ENCODE measurements at places on chromosomes 13 and 19.
A peak's percentile ranks its signal among the peaks of the same experiment; 100 is the strongest.

- peak; percentile 84 for DNase-seq
These were observed 33.2 kb upstream of the TFDP1 start for GRCh38 chr13:113551081-113552000.

GRCh38 chr13:25783601-25784024, 268.2 kb downstream of the SHISA2 start:
- DNase-seq = peak; percentile 75

DNA sequence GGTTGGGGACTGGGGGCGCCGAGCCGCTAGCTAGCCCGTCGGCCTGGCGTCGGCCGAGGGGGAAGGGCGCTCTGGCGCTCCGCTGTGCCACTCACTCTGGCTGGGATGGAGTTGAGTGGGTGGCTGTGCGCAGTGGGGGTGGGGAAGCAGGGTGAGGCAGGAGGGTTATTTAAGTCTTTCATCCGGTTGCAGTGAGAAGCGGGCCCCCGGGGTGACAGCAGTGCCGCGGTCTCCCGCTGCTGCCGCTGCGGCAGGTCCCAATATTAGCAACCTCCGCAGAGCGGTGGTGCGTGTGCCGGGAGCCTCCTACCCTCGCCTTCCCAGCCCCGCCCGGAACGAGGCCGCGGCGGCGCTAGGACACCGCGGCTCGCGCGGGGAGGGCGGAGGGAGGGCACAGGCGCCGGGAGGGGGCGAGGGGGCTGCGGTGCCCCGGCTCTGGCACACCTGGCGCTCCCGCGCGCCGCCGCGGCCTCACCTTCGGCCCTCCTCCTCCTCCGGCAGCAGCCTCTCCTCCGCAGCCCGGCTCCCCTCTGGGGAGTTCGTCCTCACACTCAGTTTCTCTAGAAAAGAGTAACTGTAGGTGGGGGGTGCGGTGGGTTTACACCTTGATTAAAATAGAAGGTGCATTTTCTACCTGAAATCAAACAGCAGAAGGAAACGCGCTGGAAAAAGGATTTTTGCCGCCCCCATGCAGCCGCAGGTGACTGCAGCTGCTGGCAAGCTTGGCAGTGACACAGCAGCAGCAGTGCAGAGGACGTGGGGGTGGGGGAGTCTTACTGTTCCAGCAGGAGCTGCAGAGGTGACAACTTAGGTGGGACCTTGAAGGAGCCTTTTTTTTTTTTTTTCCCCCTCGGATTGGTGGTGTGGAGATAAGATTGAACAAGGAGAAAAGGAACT, 4.5 kb downstream of the FGF9 start:
- DNase-seq = peak; percentile 74

- no peak for DNase-seq
These were observed 21.3 kb downstream of the IPO5 start for GRCh38 chr13:97974773-97975172.

DNA sequence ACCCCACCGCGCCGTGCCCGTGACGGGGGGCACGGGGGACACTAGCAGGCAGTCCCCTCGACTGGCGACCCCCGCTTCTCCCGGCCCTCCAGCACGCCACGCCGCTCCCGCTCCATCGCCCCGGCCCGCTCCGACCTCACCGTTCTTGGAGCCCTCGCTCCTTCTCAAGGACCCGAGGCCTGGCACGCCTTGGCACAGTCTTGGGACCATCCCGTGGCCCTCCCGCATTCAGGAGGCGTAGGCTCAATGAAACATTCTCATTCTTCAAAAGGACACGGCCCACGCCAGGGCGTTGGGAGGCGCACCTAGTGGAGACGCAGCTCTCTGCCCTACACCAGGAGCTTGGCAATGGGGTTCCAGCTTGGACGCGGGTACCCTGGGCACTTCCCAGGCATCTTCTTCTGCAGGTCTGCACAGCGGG, 473 bp upstream of the CERS1 start:
- no peak for DNase-seq

DNA sequence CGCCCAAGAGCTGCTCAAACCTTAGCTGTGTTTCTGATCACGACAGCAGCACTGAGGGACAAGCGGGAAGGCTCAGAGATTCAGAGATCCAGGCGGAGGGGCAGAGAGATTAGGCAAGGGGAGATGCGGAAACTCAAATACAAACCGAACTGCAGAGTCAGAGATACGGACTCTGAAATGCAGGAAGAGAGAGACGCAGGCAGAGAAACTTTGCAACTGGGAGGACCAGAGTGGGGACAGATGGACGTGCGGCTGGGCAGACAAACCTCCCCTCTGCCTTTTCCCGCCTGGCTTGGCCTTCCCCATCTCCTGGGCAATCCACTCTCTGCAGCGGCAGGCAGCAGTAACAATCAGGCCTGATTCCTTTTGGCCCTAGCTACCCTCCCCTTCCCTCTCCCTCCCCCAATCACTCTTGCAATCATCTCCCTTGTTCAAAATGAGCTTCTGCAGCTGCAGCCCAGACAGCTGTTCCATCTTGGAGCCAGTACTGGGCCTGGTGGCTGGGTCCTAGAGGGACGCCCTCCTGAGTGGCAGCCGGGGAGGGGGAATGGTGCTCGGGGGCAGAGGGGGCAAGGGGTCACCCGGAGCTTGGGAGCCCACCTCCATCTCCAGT, 29.7 kb downstream of the OLFM2 start:
- DNase-seq = no peak

GRCh38 chr13:90276216-90276615, 1071.3 kb upstream of the MIR17HG start:
- no peak for DNase-seq

DNA sequence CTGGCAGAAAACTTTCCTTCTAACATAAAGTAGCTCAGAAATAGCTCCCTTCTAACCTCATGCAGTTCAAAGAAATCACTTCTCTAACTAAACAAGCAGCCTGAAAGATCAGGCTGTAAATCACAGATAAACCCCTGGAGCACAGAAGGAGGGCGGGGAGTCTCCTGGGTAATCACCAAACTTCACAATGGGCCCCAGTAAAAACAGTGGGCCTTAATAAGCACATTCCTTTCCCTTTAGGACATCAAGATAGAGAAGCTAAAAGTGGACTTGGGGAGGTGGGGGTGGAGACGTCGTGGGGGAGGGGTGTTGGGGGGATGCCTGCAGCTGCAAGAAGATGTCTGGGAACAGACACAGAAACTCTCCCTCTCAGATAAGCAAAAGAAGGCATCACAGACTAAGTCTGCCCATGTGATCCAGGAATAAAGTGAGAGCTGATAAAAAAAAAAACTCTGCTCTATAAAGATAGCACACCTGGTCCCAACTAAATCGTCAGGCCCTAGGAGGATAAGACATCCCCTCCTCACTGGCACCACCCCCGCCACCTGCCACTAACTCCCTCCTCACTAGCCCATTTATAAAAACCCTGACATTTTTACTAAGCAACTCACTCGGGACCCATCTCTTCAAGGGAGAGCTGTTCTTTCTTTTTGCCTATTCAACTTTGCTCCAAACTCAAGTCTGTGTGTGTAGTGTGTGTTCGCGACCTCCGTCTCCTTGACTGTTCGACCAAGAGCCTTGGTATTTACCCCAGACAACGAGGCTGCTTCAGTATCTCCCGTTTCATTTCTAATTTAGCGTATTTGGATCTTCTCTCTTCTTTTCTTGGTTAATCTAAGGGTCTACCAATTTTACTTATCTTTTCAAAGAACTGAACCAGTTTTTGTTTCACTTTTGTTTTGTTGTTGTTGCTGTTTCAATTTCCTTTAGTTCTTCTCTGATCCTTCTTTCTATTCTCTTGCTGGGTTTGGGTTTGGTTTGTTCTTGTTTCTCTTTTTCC, 31.7 kb downstream of the DNAJC15 start:
- DNase-seq = no peak

DNA sequence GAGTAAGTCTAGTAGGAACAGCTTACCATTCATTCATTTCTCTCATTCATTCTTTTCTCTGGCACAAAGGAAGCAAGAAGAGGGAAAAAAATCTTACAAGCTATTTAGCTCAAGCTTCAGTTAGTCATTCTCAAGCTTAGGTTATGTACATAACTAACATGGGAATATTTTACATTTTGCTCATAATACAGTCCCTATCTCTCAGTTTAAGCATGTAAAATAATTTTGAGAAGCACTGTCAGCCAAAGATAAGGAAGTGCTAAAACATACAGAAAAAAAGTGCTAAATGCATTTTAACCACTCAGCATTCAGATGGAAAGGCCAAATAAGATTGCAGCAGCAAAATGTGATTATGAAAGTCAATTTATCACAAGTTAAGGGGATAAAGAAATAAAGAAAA, 7.9 kb downstream of the RBM26 start:
- no peak for DNase-seq

DNA sequence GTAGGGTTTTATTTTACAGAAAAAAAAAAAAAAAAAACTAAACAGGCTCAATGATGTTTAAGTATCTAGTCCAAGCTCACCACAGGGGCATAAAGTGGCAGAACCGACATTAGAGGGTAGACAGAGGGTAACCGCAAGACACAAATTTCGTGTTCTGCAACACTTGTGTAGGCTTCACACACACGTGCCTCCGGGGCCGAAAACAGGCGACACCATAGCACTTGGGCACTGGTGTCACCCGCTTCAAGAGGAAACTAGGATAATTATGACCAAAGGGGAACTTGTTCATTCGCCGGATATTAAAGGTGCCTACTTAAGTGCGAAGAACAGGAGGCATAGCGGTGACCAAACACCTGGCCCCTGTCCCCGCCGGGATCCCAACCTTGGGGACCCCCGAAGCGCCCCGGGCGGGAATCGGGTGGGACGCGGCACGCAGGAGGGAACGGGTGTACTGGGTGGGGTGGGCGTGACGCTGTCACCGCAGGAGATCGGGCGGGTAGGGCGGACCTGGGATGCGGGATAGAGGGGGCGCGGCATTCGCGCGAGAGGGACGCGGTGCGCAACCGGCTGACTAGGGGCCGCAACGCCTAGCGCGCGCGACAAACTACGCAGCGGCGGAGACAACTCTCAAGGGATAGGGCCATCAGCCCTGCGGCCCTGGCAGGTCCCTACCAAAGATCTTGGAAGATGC, 558 bp downstream of the MZT1 start:
- peak; percentile 21 for DNase-seq

- no peak for DNase-seq
These were observed 666 bp downstream of the BIVM start for GRCh38 chr13:102799426-102800144.

- DNase-seq = no peak
These were observed 14.4 kb downstream of the CEBPA start for GRCh38 chr19:33287927-33288326.

DNA sequence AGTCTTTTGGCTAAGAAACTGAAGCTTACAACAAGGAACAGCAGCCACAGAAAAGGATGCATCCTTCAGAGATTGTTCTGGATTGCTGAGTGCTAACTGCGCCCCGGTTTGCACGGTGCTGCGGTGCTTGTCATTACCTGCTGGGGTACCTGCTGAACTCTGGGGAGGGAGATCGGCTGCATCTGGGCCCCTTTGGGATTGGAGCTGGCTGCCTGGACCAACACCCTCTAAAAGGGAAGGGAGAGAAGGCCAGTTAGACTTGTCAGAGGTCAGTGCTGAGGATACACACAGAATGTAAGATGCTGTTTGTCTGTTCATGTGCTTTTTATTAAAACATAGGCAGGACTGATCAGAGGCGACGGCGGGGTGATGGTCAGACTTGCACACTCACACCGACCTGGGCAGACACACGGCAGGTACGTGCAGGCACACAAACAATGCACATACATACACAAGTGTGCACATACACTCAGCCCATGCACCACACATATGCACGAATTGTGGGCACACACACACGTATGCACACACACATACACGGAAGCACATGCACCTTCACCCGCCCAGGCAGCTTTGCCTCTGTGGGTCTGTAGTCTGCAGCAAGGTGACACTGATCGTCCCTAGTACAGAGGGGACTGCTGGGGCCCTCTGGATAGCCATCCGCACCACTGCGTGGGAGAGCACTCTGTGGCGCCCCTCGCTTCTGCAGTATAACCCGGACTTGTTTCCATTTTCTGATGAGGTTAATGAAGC, 66.1 kb downstream of the RFX2 start:
- no peak for DNase-seq

GRCh38 chr19:45079911-45080370, 881 bp downstream of the GEMIN7 start:
- no peak for DNase-seq

DNA sequence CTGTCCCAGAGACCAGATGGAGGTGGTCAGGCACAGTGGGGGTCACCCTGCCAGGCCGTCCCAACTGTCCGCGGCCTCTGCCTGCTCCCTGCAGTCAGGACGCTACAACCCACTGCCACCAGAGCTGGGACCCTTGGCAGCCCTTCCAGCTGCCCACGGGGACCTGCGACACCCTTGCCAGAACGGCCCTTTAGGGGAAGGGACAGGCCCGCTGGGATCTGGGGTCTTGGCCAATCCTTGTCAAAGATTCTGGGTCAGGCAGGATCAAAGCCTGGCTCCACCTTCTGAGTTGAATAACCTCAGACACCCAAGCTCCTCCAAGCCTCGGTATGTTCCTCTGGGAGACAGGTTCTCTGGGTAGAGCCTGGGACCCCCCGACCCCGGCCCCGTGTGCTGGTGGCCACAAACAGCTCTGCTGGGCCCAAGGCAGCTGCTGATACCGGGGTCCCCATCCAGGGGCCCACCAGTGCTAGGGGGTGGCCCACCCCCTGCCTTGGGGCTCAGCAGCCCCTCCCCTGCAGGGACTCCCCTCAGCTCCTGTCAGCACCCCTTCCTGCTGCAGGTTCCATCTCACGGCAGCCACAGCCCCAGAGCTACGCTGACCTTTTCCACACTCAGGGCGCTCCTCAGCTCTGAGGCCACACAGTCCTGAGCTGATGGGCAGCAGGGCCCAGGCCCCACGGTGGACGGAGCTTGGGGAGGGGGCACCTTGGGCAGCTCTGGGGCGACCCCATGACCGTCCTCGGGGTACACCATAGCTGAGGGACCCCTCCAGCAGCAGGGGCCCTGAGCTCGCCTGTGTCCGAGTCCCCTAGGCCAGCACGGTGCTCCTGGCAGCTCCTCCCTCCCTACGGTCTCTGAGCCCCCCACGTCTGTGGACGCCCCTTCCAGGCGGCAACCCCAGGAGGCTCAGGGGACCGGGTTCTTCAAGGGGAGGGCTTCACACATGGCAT, 18.4 kb downstream of the SBNO2 start:
- DNase-seq = no peak

DNA sequence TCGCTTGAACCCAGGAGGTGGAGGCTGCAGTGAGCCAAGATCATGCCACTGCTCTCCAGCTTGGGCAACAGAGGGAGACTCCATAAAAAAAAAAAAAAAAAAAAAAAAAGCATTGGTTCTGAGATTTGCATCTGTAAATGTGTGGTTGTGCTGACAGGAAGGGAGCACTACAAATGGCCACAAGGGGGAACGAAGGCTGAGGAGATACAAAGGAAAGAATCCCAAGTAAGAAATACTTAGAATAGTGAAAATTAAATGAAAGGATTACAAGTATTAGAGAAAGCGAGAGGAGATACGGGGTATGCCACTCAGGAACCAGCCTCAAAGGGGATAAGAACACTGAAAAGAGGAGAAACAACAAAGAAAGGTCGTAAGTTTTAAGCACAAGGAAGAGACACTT, 284.9 kb downstream of the KLF12 start:
- DNase-seq = no peak

Measured in NCI-H510A treated with DMSO at 0.1 percent for 48 hours (cell line).